ENCODE measurements at places on chromosomes 4 and X. TPM values are rescaled to one million over a fixed set of nuclear protein-coding genes. Genes with fewer than 3 reads are reported as not detected.

GNRHR gene
- not detected for total RNA-seq

PAPSS1 gene
- total RNA-seq, result 17.9 TPM

MAPK10 gene
- 9.3 TPM for total RNA-seq

MEPE gene
- total RNA-seq, result not detected

SMR3B gene
- total RNA-seq, result not detected

ADH1A gene
- not detected for total RNA-seq

- no peak for DNase-seq
Observed at GRCh38 chr4:84220990-84221389, 278.1 kb downstream of the NKX6-1 start.

DNA sequence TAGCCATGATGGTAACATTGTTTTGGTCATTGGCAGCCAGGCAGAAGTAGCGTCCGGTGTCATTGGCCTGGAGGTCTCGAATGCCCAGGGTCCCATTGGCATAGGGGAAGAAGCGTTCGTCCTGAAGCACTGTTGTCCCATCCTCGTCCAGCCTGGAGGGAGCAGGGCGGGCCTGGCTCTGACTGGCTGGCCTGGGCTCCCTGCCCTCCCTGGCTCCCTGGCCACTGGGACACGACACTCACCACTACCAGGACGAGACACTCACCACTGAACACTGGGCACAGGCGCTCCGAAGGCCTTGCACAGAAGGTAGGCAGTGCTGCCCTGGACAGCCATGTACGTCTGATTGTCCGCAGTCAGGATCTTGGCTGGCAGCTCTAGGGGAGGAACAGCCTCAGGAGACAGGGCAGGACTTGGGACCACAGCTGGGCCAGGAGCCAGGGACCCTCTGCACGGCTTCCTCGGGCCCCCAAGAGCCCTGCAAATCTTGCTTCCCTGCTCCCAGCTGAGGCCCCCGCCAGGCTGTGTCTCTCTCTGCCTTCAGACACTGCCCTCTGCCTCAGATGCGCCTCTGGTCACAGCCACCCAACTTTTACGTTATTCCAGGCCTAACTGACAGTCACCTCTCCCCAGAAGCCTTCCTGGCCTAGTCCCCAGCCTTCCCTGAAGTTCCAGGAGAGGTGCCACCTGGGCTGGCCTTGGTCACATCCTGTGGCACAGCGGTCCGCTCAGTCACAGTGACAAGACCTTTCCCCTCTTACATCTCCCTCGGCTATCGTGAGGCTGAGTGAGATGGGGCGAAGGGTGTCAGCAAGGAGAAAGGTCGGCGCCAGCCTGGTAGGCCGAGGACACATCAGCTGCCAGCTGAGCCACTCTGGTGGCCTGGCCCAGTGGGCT lies 17.1 kb downstream of the L1CAM start:
- no peak for DNase-seq

DNA sequence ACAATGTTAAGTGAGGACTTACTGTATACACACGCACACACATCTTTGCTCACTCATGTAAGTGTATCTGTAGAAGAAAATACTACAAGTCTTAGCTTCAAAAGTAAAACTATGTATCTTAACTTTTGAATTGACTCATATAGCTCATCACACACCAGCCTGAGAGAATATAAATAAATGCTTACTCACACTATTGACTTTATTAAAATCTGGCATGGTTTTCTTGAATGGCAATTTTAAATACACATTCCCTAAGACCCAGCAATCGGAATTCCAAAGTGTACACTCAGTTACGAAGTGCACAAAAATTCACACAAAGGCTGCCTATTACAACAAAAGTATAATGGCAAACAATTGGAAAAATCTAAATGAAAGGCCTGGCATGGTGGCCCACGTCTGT lies 2.0 kb downstream of the ERCC6L start:
- no peak for DNase-seq

GRCh38 chr4:151859641-151860040 lies 98.8 kb upstream of the GATB start:
- DNase-seq, result no peak

GRCh38 chr4:5773271-5773555 lies 62.2 kb downstream of the EVC start:
- DNase-seq, result no peak

DNA sequence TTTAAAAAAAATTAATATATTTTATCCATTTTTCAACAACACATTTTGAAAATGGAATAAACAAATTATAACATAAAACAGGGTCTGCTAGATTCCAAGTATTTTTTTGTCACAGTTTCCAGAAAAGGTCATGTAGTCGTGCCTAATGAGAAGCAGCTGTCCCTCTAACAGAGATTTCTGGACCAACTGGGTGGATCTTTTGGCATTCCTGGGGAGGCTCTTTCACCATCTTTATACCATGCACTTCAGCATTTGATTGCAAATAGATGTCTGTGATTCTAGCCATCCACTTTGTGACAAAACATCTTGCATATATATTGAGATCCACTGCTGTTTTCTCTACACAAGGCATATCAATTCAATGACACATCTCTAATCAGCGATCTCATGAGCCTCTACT lies 210.7 kb upstream of the LDB2 start:
- DNase-seq, result no peak

DNA sequence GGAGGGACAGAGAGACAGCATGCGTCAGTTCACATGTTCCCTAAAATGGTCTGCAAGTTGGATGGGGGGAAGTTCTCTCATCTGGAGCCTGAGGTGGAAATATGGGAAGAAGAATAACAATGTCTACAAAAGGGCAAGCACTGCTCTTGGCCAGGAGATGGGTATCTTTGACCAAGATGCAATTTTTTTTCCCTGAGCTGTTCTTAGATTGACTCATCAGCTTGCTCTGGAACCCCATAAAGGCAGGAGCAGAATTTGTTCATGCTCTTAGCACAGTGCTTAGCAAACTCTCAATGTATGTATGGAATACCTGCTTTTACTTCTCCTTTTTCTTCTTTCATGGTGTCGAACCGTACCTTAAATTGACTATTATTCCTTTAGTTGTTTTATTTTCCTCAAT lies 90.5 kb upstream of the ZNF827 start:
- no peak for DNase-seq

DNA sequence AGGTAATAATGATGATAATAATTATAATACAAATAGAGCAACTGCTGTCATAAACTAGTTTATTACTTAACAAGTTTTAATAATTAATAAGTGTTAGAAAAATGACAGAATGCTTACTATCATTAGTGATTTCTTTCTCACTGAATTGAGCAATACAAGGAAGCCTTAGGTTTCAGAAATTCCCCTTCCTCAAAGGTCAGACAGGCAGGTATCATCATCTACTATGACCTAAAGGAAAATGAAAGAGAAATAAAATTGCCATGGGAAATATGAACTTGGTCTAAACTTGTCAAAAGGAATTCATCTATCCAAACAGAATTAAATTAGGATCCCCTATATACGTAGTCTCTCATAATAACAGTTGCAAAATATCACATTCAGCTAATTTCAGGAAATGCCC lies 56.3 kb upstream of the SLC7A11 start:
- no peak for DNase-seq

DNA sequence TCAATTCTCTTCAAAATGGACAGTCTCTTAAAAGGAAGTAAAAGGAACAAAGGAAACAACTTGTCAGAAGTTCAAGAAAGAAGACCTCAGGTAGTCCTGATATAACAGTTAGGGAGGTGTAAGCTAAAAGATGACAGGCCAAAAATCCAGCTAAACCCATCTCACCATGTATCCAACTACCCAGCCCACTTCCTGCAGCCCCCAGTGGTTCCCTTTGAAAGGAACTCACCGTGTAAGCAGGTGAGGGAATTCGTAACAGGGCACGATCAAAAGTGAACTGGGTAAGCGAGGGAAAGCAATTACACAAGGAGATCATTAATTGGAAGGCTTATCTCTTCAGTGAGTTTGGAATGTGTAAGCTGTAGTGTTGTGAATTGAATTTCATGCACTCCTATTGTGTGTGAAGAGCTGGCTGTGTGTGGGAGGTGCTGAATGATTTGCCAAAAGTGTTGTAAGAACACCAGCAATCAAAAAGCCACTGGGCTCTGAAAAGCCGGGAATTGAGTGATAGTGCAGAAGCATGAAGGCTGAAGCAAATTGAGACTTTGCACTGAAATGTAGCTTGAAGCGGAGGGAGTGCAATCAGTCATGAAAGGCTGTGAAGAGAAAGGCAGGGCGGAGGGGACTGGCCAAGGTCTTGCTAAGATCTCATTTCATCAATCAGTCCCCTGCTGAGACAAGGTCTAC lies 914.2 kb upstream of the LCORL start:
- DNase-seq, result no peak

- DNase-seq, result no peak
Observed at GRCh38 chr4:61293707-61294400, 93.7 kb downstream of the ADGRL3 start.

GRCh38 chrX:39144323-39144722 lies 343.1 kb downstream of the MID1IP1 start:
- no peak for DNase-seq

- DNase-seq, result no peak
Observed at GRCh38 chr4:184439856-184440594, 34.3 kb downstream of the IRF2 start.

DNA sequence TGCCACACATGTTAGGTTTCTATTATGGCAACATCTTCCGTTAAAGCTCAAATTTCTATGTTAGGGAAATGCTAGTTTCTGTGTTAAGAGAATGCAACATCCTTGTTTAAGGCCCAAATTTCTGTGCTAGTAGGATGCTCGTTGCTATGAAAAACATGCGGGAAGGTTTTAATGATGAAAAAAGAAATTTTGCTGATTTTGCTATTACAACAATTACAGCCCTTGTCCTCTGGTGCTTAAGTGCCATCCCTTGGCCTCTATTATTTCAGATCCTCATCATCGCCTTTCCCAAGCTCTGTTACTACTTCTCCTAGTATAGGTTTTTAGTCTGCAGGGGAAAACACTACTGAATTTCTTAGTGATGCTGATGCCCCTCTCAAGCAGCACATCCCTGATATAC lies 412.6 kb upstream of the NDST3 start:
- no peak for DNase-seq

- DNase-seq, result no peak
Observed at GRCh38 chr4:127896069-127896468, 15.4 kb downstream of the PLK4 start.

- no peak for DNase-seq
Observed at GRCh38 chr4:6095023-6095752, 77.0 kb upstream of the C4orf50 start.

- no peak for DNase-seq
Observed at GRCh38 chr4:127920521-127920920, 39.8 kb downstream of the PLK4 start.

- DNase-seq, result no peak
Observed at GRCh38 chr4:142222127-142222526, 585.7 kb downstream of the IL15 start.

Measured in ascending aorta (tissue), 2 donors.